AG10803 (cell line): ENCODE measurements at places on chromosomes 4 and X.

DNA sequence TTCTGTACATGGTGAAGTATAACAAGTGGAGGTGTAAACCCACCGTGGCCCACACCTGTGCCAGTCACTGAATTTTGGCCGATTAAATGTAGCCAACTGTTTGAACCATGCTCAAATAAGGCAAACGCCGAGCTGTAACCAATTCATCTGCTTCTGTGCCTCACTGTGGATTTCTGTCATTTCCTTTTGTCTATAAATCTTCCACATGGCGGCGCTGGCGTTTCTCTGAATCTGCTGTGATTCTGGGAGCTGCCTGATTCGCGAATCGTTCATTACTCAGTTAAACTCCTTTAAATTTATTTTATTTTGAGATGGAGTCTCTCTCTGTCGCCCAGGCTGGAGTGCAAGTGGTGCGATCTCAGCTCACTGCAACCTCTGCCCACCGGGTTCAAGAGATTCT is 19.2 kb downstream of the SUPT20HL2 start:
- DNase-seq = no peak

- DNase-seq = no peak
These were observed 86.2 kb upstream of the KIT start for GRCh38 chr4:54571293-54572151.

DNA sequence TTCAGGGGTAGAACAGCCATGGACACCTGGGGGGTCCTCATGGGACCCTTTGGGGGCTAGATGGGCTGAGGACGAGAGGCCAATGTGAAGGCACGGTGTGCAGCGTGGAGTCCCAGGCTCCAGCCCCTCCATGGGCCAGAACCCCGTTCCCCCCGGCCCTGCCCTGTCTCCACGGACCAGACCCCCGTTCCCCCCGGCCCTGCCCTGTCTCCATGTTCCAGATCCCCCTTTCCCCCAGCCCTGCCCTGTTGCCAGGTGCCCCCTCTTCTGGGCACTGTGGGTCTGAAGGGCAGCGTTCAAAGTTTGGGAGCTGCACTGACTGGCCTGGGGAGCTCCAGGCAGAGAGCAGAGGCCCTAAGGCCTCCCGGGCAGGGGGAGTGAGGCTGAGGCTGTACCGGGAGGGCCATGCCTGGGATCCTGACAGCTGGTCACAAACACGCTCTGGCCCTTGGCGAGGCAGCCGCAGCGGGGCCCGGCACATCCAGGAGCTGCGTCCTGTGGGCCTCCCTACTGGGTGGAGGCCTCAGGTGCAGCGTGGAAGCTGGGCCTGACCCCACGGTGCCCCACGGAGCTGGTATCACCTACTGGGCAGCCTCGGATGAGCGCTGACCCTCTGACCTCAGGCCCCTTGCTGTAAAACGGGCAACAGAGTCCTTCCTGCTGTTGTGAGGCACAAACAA is 8.9 kb downstream of the DGKQ start:
- no peak for DNase-seq

DNA sequence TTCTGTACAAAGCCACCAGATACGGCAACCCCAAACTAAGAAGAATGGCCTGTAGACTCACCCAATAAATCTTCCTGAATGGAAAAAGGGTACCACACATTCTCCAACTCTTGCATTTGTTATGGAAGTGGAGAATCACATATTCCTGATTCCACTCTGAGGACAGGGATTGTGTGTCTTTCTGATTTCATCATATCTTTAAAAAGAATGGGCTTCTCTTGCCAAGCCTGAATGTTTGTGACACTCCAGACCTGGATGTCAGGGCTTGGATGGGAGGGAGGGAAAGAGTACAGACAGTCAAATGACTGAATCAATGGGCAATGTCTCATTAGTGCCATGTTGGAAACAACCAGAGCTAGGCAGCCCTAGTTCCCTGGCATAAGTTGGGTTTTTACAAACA is 77.4 kb downstream of the PLAC1 start:
- DNase-seq = peak; percentile 77

- DNase-seq = no peak
These were observed 229.3 kb downstream of the ANKRD50 start for GRCh38 chr4:124483048-124483906.

- no peak for DNase-seq
These were observed 55.1 kb downstream of the GALNT7 start for GRCh38 chr4:173223743-173224142.

- DNase-seq = no peak
These were observed 1062.5 kb downstream of the ADGRL3 start for GRCh38 chr4:62262676-62263075.

DNA sequence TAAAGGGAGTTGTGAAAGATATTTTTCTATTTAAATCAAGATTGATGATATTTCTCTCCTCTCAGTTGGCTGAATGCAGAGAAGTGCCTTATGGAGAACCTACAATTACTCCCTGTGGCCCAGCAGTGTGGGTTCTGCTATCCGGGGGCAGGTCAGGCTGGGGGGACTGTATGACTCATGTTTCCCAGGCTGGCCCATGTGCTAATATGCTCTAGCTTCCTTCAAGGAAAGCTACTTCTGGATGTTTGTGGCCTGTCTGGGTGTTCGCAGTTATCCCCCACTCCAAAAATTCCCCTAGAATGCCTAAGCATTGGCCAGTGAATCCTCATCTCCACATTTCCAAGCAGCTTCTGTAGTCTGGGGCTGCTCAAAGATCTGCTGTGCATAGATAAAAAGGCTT is 58.9 kb upstream of the SPP1 start:
- DNase-seq = no peak

DNA sequence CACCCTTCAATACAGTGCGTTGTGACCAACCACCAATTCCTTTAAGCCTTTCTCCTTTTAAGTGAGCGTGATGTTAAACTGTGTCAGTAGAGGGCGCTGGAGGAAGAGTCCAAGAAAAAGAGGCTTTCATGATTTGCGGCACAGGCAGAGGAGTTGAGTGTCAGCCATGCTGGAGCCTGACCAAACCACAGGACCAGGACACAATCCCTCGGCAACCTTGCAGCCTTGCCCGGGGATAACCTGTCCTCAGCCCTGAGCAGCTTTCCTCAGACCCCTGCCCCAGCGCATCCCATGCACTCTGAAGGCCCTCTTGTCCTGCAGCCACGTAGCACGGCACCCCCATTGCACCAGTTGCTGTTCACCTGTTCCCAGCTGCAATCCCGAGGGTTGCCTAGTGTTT is 53.5 kb upstream of the SMIM31 start:
- no peak for DNase-seq

GRCh38 chrX:129000018-129000417 is 523.3 kb downstream of the SMARCA1 start:
- no peak for DNase-seq

- DNase-seq = peak; percentile 54
These were observed 60.2 kb downstream of the METTL14 start for GRCh38 chr4:118745357-118745756.

DNA sequence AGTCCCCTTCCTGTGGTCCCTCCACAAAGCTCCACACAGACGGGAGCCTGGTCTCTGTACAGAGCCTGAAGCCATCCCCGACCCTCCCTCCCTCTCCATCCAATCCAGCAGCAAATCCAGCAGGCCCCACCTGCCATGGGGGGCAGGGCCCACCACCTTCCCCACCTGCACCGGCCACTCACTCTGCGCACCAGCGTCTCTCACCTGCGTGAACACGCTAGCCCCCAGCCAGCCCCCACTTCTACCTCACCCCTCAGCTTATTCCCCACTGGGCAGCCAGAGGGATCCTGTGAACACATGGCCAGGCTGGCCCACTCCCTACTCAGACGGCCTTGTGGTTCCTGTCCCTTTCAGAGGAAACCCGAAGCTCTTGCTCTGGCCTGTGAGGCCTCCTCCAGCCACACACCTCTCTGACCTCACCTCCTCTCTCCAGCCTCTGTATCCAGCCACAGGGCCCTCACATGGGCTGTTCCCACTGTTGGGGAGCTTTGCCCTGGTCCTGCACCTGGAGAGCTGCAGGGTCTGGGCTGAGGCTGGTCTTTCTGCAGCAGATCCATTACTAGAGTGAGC is 70.9 kb downstream of the WFS1 start:
- DNase-seq = no peak

DNA sequence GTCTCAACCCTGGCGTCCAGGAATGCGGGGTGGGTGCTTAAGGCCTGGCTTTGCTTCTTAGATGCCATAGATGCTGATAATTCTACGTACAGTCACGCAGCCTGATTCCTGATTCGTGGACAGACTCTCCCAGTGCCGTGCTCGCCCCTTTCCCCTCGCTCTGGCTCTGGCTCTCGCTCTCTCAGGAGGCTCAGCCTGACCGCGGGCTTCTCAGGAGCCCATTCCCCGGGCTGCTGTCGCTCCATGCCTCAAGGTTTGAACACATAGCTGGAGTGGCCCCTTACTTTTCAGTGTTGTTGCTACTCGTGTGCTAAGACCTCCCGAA is 59.2 kb upstream of the ZC4H2 start:
- DNase-seq = peak; percentile 45

DNA sequence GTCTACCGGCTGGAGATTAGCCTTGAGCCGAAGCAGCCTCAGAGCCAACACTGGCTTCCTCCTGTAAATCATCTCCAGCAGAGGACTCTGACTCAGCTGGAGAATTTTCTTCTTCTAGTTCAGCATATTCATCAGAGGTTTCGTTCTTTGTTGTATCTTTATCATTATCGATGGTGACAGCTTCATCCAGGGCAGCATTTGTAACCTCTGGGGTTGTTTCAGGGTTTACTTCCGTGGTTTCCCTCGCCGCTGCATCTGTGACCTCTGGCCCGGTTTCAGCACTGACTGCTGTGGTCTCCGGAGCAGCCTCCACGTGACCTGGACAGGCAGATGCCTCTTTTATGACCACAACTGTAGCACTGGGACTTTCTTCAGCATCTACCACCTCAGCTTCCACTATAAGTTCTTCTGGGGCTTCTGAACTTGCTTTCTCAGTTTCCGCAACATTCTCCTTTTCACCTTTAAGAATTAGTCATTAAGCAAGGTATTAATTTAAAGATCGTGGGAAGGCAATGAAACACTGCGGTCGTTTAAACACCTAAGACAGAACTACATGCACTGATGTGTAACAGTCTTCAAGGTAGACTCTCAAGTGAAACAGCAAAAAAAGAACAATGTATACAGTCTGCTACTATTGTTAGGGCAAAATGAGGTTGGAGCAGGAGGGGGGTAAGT is 13.3 kb downstream of the MGARP start:
- peak; percentile 70 for DNase-seq

GRCh38 chr4:105414316-105414715 is 59.5 kb downstream of the PPA2 start:
- DNase-seq = no peak

DNA sequence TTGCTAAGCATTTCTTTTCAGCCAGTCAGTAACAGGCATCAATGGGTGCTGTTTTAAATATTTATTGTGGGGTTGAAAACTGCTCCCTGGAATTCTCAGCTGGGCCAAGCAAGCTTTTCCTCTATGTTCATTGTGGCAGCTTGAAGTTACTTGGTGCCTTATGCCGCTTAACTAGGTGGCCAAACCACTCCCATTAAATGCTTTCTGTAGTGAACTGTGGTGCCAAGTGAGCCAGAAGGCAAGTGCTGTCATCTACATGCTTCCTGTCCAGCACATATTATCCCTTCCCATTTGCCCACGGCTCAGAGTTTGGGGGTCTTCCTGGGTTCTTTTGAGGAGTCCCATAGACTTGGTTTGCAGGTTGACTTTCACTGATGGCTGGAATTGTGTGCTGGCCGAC is 64.8 kb downstream of the TAB3 start:
- DNase-seq = no peak

GRCh38 chr4:181007751-181008150 is 1235.5 kb upstream of the TENM3 start:
- DNase-seq = no peak
